ENCODE measurements at places on chromosomes 3 and 15. TPM values are rescaled to one million over a fixed set of nuclear protein-coding genes. Genes with fewer than 3 reads are reported as not detected.

GRCh38 chr15:98668566-98669308 lies 20.4 kb downstream of the IGF1R start:
- no peaks in the 10 kb centered on the region for H3K27me3 ChIP-seq
- no peak overlapping the region for H3K4me3 ChIP-seq
- DNase-seq = no peak
- peak overlapping the region; percentile 34 for H3K27ac ChIP-seq
- H3K36me3 ChIP-seq = no peaks in the 10 kb centered on the region

DNA sequence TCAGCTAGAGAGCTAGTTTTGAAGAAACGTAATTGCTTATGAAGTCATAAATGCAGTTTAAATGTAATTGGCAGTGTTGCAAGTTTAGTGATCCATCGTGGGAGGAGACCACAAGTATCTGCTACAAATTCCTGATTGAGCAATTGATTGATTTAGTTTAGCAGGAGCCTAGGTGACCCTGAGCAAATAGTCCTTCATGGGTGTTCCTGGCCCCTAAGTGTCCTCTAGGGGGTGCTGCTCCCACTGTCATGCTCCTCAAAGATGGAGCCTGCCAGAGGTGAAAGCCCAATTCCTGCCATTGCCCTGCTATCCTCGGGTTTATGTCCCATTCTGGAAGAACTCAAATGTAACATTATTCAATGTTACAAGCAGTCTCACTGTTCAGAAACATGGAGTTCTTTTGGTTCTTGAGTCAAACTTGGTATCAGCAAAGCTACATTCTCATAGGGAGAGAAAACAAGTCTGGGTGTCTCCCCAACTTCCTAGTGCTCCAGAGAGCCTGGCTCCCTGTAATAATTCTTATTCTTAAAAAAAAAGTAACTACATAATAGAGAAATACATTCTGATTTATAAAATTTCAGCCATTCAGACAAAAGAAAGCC lies 29.8 kb upstream of the SENP5 start:
- H3K27ac ChIP-seq = no peak overlapping the region

DNA sequence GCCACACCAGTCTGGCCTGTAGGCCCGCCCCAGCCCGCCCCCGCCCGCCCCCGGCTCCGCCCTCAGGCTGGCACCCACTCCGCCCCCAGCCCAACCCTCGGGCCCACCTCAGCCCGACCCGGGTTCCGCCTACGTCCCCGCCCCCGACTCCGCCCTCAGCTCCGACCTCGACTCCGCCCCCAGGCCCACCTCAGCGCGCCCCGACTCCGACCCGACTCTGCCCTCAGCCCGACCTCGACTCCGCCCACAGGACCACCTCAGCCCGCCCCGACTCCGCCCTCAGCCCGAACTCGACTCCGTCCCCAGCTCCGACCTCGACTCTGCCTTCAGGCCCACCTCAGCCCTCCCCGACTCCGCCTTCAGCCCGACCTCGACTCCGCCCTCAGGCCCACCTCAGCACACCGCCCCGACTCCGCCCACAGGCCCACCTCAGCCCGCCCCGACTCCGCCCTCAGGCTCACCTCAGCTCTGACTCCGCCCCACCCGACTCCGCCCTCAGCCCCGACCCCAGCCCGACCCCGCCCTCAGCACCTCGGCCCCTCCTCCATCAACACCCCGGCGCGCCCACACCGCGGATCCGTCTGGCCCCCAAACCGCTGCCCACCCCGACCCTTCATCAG lies at the start of gene RAB43:
Gene RAB43, minus strand, starts transcription at position 13 of the 620 bp plus-strand sequence. CDS start 315 bp downstream, outside the sequence.
- peak within 1 kb of the TSS; percentile 78 for H3K4me3 ChIP-seq
- no peaks in the 10 kb centered on the region for H3K27me3 ChIP-seq
- peaks cover 27% of the 10 kb centered on the region for H3K4me1 ChIP-seq

DNA sequence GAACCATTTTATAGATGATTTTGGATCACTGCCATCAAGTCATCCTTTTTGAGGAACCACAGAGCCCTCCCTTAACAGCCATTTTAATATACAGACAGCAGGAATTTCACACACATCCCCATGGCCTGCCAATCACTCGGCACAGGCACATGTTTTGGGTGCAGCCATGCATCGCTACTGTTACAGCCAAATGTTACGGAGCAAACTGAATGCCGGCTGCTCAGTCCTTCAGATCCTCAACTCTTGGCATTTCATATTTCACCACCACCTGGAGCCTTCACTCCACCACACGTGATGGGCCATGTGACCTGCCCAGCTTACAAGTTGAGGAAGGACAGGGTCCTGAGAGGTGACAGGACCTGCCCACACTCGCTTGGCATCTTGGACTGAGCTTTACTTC lies 90.8 kb downstream of the OXNAD1 start:
- no peaks in the 10 kb centered on the region for H3K36me3 ChIP-seq
- no peak for DNase-seq
- H3K27ac ChIP-seq = no peak overlapping the region
- no peaks in the 10 kb centered on the region for H3K27me3 ChIP-seq
- H3K4me3 ChIP-seq = no peak overlapping the region

GRCh38 chr15:52857937-52858781 lies 68.0 kb upstream of the ONECUT1 start:
- H3K4me1 ChIP-seq = no peaks in the 10 kb centered on the region
- no peaks in the 10 kb centered on the region for H3K36me3 ChIP-seq
- H3K27ac ChIP-seq = no peak overlapping the region
- no peak overlapping the region for H3K4me3 ChIP-seq
- DNase-seq = no peak

DNA sequence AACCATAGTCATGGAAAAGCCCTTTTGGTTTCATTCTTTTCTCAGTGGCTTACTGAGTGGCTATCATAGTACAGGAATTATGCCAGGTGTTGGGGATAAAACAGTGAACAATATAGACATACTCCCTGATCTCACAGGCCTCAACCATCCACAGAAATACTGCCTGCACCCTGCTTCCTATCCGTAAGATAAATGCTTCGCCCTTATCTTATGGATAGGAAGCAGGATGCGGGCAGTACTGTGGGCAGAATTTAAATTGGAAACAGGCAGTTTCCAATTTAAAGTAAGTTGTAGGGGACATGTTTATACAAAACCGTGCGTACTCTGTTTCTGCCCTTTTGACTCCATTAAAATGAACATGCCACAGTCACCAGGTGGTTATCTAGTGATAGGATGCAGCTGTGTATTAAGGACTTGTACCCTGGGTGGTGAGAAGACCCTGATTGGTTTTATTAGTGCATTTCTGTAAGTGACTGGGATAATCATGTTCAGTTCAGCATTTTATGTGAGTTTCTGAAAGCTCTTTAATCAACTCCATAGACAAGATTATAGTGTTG lies 141.8 kb upstream of the BHLHE40 start:
- no peaks in the 10 kb centered on the region for H3K4me1 ChIP-seq
- peaks cover 33% of the 10 kb centered on the region for H3K36me3 ChIP-seq
- no peak overlapping the region for H3K27ac ChIP-seq
- no peak for DNase-seq
- no peaks in the 10 kb centered on the region for H3K27me3 ChIP-seq
- no peak overlapping the region for H3K4me3 ChIP-seq

DNA sequence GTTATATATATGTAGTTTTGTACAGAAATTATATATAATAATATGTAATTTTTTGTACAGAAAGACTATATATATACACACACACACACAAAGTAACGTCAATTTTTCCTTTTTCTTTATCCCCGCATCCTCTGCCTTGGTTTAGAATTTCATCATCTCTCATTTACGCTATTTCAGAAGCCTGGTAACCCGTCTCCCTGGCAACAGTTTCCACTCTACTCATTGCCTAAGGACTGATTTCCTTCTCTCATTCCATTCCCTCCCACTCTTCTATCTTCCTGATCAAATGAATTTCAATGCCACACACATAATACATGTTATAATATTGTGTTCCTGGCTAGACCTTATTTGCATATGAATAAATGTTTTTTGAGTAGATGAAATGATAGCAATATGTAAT lies 47.8 kb upstream of the NDN start:
- no peak overlapping the region for H3K27ac ChIP-seq
- no peak for DNase-seq
- H3K4me1 ChIP-seq = no peaks in the 10 kb centered on the region
- H3K36me3 ChIP-seq = no peaks in the 10 kb centered on the region
- no peak overlapping the region for H3K4me3 ChIP-seq

DNA sequence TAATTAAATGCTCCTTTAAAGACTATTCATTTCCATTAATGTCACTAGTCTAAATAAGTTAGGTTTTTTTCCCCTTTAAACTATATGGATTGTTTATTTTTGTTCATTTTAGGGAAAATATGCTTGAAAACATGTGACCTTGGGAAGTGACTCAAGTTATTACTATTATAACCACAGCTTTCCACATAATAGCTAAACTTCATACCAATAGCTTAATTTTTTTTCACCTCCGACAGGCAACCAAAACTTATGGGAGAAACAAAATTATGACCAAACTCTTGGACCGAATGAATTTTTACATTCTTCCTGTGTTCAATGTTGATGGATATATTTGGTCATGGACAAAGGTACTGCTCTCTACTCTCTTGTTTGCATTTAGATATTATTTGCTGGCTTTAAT lies 16.2 kb downstream of the CPA3 start:
- no peaks in the 10 kb centered on the region for H3K4me1 ChIP-seq
- no peaks in the 10 kb centered on the region for H3K36me3 ChIP-seq
- peaks cover 4% of the 10 kb centered on the region for H3K27me3 ChIP-seq

The ITIH1 gene
- total RNA-seq = not detected

GRCh38 chr3:188362405-188362831 lies 208.5 kb downstream of the LPP start:
- no peak for DNase-seq
- H3K36me3 ChIP-seq = no peaks in the 10 kb centered on the region
- no peak overlapping the region for H3K4me3 ChIP-seq
- H3K4me1 ChIP-seq = peaks cover 34% of the 10 kb centered on the region

GRCh38 chr15:28001641-28002040 lies 97.5 kb downstream of the OCA2 start:
- no peak overlapping the region for H3K27ac ChIP-seq
- H3K4me1 ChIP-seq = no peaks in the 10 kb centered on the region
- H3K27me3 ChIP-seq = no peaks in the 10 kb centered on the region
- no peak overlapping the region for H3K4me3 ChIP-seq

DNA sequence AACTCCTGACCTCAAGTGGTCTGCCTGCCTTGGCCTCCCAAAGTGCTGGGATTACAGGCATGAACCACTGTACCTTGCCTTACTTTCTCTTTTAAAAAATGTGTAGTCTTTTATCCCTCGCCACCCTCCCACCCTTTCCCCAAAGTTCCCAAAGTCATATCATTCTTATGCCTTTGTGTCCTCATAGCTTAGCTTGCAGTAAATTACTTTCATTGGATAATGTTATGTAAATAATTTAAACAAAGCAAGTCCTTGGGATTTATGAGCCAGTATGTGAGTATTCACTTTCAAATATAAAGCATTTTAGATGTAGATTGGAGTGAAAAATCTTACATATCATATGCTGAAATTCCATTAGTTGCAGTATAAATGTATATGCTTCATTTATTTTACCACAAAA lies 11.0 kb downstream of the GTF2A2 start:
- DNase-seq = no peak
- H3K36me3 ChIP-seq = peaks cover 34% of the 10 kb centered on the region
- H3K27me3 ChIP-seq = no peaks in the 10 kb centered on the region
- H3K4me1 ChIP-seq = no peaks in the 10 kb centered on the region

GRCh38 chr3:186109897-186110803 lies 1.3 kb upstream of the ETV5 start:
- H3K4me3 ChIP-seq = peak overlapping the region; percentile 89
- H3K27me3 ChIP-seq = peaks cover 22% of the 10 kb centered on the region
- DNase-seq = peak; percentile 23
- H3K27ac ChIP-seq = peak overlapping the region; percentile 77

The C15orf40 gene
- total RNA-seq = 11.1 TPM

DNA sequence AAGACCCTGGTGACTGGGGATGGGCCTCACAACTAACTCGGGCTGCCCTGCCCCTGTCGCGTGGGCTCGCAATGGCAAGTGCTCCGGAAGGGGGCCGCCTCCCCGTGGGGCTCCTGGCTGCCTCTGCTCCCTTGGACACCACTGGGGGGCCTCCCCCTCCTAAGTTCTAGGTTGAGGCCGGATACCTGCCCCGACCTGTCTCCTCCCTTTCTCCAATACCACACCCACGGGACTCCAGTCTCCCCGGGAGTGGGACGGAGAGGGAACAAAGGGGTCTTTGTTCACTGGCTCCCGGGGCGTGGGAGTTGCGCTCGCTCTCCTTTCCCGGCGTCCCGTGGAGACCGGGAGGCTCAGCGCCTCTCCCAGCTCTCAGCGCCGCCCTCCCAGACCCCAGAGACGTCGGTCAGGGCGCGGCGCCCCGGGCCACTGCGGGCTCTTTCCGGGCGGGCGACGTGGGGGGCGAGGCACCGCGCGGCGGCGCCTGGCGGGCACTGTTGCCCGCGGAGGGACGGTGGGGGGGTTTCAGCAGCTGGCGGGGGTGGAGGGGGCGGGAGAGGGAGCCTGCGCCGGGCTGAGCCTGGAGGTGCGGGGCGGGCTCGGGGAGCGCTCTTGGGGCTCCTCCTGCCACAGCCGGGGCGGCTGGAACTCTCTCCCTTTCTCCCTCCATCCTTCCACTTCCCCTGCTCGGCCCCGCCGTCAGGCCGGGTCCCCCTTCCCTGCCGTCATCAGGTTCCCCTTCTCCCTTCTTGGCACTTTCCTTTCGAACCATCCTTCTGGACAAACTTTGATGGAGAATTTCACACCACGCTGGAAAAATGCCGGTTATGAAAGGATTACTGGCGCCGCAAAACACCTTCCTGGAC lies at the start of gene KCNH8:
Gene KCNH8, plus strand, starts transcription at position 606 of the 863 bp plus-strand sequence. Its CDS starts 210 bp downstream, at position 816.
- no peak within 1 kb of the TSS for H3K27ac ChIP-seq
- peaks cover 8% of the 10 kb centered on the region for H3K27me3 ChIP-seq
- H3K4me3 ChIP-seq = peak within 1 kb of the TSS; percentile 44
- DNase-seq = peak; percentile 20
- H3K36me3 ChIP-seq = no peaks in the 10 kb centered on the region

The CPNE4 gene
- total RNA-seq = 24.9 TPM

DNA sequence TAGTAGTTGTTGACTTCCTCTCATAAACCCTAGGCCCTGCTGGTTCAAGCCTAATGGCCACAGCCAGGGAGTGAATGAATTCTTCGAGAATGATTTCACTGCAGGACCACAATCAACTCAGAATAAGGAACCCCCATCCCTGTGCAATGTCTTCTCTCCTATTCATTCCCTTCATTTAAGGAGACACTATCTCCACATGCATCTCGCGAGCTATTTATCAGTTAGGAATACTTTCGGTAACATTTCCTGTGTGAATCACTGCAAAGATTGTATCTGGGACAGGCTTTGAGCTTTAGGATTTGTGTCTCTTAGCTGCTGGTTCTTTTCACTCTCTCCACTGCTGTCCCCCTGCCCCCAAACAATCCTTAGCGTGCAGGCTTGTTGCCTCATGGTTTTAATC lies 94.4 kb downstream of the MYLK start:
- no peaks in the 10 kb centered on the region for H3K27me3 ChIP-seq
- H3K27ac ChIP-seq = no peak overlapping the region
- H3K4me3 ChIP-seq = no peak overlapping the region
- H3K36me3 ChIP-seq = no peaks in the 10 kb centered on the region

- no peaks in the 10 kb centered on the region for H3K27me3 ChIP-seq
- H3K4me1 ChIP-seq = no peaks in the 10 kb centered on the region
- DNase-seq = no peak
- no peaks in the 10 kb centered on the region for H3K36me3 ChIP-seq
- no peak overlapping the region for H3K27ac ChIP-seq
Observed at GRCh38 chr15:85389772-85390171, 9.4 kb downstream of the AKAP13 start.

- no peak for DNase-seq
- peaks cover 5% of the 10 kb centered on the region for H3K4me1 ChIP-seq
- no peak overlapping the region for H3K4me3 ChIP-seq
- H3K36me3 ChIP-seq = peaks cover 35% of the 10 kb centered on the region
Observed at GRCh38 chr15:83904107-83905040, 250.5 kb downstream of the ADAMTSL3 start.
